GM12892 (cell line): ENCODE measurements at places on chromosomes 2 and 18.
A peak's percentile ranks its signal among the peaks of the same experiment; 100 is the strongest.

- DNase-seq = peak; percentile 16
Measured at GRCh38 chr18:21179590-21180220, 62.3 kb upstream of the GREB1L start.

GRCh38 chr2:218282173-218282991 lies 9.9 kb downstream of the TMBIM1 start:
- no peak for DNase-seq

GRCh38 chr18:76712511-76713140 lies 109.7 kb upstream of the ZNF236 start:
- DNase-seq = no peak

DNA sequence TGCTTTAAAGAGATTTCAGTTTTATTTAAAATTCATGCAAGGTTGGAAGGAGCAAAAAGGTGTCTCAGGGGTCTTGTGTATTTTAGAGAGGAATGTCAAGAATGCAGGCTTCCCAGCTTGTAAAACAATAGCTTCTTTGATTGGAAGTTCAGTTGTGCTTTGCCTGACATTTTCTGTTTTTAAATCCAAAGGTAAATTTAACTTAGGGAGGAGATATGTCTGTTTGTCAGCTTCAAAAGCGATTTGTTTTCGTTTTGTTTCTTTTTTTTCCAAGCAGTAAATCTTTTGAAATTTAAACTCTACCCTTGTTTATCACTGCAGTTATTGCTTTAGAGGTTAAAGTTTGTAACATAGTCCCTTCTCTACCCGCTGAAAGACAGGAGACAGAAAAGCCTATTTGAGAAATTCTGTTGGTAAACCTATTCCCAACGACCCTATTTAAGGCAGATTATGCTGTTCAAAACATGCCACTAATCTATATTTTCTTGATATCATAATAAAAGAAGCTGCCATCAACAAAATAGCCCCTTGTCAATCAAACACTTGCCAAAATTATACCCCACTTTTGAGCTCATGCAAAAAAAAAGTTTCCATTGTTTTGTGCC lies 639.6 kb downstream of the IRS1 start:
- no peak for DNase-seq

DNA sequence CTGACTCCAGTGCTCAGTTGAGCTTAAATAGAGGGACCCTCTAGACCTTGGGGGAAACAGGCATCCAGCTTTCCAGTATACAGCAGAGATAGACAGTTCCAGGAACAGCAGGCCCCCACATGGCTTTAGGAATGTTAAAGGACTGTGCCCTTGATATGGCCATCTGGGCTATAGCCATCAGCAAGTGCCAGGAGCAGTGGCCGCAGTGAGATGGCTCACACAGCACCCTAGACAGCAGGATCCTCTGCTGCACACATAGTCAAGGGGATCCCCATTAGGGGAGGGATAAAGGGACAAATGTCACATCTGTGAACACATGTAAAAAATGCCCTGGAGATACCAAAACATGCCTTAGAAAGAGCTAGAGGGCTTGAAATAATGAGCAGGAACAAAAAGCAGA lies 213.4 kb downstream of the PTH2R start:
- DNase-seq = no peak

DNA sequence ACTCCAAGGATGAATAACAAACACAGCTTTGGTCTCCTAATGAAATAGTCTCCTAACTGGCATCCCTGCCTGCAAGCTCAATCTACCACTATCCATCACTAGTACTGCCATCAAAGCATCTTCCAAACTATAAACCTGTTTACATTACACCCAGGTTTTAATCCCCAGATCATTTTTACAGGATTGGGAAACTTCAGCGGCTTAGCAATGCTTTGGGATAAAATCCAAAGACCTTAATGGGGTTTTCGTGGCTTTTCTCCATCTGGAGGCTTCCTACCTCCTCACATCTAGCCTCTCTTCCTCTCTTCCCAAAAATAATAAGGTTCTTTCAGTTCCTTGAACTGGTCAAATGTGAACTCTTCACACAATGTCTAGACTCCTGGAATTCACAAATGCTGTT lies 92.2 kb upstream of the SETBP1 start:
- no peak for DNase-seq

- peak; percentile 27 for DNase-seq
Measured at GRCh38 chr18:9135912-9136314, 668 bp upstream of the ANKRD12 start.

- no peak for DNase-seq
Measured at GRCh38 chr18:46566111-46566510, 90.9 kb downstream of the LOXHD1 start.

- no peak for DNase-seq
Measured at GRCh38 chr18:50805732-50806131, 14.1 kb downstream of the MRO start.

- DNase-seq = no peak
Measured at GRCh38 chr18:13218368-13218991, at the start of gene LDLRAD4. Gene LDLRAD4, plus strand, starts transcription at chr18:13218760.

DNA sequence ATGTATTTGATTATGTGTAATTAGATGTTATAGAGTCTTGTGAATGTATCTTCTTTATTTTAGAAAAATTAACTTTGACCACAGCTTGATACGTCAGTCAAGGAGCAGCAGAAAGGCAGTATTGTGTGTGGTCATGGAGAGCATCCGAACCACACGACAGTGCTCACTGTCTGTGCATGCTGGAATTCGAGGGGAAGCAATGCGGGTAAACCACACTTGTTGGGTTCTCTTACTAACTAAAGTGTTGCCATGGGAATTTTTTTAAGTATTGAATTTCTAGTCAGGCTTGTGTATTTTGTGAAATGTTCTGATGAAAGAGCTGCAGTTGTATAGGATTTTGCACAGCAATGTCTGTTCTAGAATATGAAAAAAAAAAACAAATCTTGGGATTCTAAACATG lies 4.8 kb downstream of the PJVK start:
- no peak for DNase-seq

GRCh38 chr2:86290596-86291327 lies 46.7 kb downstream of the REEP1 start:
- DNase-seq = no peak

DNA sequence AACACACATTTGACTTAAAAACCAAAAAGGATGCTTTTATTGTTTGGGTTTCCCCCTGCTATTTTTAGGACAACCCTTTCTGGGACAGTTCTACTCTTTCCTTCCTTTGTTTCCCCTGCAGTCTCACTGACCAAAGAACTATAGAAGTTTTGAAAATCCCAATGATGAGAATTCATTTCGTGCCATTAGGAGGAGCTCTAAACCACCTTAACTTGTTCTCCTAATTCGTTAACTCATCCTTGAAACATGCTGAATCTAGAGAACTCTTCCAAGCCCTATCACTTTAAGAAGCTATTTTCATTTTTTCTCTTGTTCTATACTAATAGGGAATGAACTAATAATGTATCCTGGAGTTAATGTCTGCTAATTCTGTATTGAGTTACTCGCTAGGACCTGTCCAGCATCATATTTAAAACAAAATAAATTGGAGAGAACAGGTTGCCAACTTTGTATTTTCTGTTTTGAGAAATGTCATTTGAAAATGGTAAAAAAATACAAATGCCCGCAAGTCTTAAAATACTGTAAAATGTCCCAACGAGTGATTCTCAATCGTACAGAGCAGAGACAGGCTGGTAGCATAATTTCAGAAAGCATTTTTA lies 62.9 kb downstream of the AFTPH start:
- DNase-seq = no peak

- no peak for DNase-seq
Measured at GRCh38 chr2:86037141-86037794, 68.4 kb downstream of the POLR1A start.

- DNase-seq = no peak
Measured at GRCh38 chr18:11369556-11369955, 220.2 kb upstream of the PIEZO2 start.

DNA sequence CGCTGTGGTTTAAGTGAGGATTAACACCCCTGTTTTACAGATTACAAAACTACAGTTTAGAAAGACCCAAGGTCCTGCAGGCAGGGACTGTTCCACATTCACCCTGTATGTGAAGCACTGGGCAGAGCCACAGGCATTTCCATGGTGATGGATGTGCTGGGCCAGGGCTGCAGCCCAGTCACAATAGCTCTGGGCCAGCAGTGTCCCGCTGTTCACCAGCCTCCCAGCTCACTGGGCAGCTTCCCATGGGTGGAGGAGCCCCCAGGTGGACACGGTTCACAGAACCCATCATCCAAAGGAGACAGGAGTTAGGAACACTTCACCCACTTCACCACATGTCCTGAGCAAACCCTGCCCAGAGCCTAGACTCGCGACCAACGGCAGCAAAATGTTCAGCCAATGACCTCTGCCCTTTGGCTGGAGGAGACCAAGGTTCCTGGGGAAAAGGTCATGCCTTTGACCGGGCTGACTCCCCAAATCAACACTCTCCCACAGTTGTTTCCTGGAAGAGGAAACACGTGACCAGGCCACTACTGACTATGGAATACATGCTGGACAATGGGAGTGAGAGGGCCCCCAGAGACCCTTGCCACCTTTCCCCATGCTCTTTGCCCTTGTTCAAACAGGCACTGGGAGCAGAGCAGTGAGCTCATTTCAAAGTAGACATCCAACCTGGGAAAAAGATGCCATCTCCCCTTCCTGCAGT lies 28.0 kb upstream of the SLC35F6 start:
- no peak for DNase-seq

GRCh38 chr2:163703386-163703785 lies 32.4 kb downstream of the FIGN start:
- no peak for DNase-seq

DNA sequence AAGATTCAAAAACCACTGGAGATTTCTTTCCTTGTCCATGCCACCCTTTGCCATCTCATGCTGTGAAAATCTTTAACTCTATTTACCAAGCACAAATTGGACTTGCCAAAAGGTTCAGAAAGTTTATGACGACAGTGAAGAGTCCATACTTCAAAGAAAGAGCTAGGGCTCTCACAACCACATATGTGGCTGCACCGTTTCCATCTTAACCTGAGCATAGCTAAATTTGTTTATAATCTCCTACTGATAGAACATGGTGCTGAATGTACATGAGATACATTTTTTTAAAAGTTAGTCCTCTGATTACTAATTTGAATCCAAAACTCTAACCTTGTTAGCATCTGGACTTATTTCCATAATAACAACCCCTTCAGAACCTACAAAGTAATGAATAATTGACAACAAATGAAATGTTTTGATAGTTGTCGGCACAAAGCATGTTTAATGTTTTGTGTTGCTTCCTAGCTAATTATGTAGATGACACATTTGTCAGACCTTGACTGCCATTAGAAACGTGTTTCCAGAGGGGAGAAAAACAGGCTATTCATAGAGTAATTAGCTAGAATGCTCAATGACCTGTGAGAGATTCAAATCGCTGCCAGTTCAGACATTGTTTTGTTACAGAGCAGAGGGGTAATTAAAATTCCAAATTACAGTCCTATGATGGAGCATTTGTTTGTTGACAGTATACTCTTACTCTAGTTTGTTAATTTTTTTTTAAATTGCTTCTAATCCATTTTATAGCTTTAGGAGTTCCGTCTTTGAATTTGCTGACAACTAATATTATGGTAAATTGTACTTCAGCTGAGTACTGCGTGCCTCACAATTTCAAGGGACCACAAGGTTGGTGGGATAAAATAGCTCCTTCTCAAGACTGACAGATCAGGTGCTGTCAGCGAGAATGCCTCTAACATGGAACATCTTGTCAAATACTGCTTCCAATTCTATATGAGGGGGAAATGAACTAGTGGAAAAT lies 31.8 kb downstream of the ARHGAP15 start:
- DNase-seq = no peak

DNA sequence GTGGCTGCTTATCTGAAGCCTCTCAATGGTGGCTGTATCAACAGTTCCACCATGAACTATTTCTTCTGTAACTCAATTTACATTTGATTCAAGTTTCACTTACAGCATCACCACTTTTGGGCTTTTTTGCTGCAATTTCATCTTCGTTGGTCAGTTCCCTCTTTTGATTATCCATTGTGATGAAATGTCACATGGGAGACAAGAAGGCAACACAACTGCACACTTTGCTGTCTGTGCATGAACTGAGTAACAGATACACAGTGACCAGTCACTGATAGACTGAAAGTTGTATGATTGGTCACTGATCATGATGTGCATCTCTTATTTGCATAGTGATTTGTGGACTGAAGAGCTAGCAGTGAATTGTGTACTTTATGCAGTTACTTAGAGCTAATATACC lies 130.7 kb upstream of the RNF152 start:
- no peak for DNase-seq

- DNase-seq = no peak
Measured at GRCh38 chr2:59752071-59752470, 801.4 kb downstream of the BCL11A start.

DNA sequence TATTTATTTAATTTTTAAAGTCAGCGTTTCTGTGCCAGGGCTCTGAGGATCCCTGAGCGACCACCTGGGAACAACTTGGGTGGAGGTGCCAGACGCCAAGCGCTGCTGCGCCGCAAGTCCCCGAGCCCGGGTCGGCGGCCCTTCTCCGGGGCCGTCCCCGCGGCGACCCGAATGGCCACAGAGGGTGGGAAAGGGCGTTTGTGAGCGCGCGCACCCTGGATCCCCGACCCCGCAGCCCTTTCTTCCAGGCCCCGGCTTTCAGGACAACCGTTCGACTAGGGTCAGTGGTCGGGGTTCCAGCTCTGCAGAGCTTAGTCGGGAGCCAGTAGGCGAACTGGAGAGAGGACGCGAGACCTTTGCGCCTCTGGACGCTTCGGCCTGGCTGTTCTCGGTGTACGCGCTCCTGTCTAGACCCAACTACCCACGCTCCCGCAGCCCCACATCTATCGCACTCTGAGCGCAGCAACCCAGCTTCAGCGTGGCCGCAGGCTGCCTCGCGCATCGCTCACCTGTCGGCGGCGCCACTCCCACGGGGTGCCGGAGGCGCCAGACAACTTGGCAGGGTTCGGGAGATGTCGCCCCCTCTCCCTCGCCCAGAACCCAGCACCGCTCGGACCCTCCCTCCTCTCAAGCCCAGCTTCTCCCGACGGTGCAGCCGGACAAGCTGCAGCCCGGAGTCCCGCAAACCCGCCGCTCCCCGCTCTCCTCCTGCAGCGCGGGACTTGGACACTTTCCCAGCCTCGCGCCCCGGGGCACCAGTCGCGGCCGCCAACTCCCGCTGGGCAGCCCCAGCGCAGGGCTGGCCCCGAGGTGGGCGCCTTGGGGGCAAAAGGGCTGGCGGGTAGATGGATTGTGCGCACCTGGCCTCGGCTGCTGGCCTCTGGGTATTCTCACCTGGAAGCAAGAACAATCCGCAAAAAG lies 758 bp downstream of the LYPD1 start:
- no peak for DNase-seq

- no peak for DNase-seq
Measured at GRCh38 chr2:26849056-26849999, 1.4 kb downstream of the DPYSL5 start.

GRCh38 chr2:77484026-77484425 lies 38.1 kb downstream of the LRRTM4 start:
- no peak for DNase-seq

- DNase-seq = no peak
Measured at GRCh38 chr2:205864491-205864890, 182.2 kb downstream of the NRP2 start.

- DNase-seq = no peak
Measured at GRCh38 chr18:65752625-65753325, 2.0 kb downstream of the CDH7 start.

GRCh38 chr2:176648700-176649297 lies 379.6 kb downstream of the MTX2 start:
- DNase-seq = no peak
